ENCODE measurements at places on chromosomes 12 and 14.
A peak's percentile ranks its signal among the peaks of the same experiment; 100 is the strongest.

DNA sequence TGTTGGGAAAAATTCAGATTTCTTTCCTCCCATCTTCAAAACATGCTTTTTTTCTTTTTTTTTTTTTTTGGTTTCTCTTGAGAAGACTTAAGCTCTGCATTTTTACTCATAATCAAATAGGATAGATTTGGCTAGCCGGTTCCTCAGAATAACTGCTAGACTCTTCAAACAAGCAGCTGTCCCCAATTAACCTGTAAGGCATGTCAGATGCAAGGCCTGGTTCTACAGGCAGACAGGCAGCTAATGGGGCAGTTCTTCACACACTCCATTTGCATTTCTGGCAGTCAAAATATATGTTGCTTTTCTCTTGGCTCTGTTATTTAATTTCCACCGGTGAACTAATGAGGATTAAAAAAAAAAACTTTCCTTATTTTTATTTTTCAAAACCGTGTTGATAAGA, 228.0 kb upstream of the ATP2B1 start:
- no peak for DNase-seq

DNA sequence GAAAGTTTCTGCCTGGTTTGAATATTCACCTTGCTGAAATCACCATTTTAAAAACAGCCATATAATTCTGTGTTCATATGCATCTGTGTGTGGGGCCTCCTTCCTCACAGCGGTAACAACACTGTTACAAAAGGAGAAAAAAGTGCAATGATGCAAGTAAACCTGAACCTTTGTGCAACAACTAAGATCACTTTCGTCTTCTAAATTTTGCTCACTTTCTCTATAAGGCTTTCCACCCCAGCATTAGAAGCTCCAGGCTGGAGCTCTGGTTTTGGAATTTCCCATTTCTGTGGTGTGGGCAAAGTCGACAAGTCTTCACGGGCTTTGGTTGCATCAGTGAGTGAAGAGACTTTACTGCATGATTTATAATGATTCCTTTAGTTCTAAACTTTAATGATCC, 18.4 kb downstream of the FGD6 start:
- DNase-seq = no peak

DNA sequence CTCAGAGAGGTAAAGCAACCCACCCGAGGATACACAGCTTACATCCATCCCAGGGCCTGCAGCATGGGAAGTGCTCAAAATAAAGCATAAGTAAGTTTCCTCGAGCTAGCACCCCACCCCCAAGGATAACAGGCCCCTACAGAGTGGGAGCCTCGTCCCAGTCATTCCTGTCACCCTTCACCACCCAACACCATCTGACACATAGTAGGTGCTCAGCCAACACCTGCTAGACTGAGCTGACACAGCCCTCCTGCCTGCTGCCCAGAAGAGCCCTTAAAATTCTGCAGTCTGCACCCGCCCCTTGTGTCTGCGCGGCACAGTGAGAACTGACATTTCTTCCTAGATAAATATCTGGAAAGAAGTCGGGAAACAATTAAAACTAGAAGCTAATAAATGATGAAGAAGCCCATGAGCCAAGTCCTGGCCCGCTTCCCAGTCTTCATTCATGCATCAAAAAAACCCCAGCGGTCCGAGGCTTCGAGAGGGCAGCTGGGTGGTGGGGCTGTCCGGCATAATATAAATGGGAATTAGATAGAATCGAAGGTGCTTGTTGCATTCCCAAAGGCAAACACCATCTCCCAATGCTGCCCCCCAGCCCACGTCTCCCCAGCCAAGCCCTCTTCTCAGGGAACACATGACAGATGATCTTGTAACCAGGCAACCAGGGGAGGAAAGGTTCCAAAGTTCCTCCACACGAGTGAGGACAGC, 76.2 kb downstream of the BCL11B start:
- DNase-seq = no peak

DNA sequence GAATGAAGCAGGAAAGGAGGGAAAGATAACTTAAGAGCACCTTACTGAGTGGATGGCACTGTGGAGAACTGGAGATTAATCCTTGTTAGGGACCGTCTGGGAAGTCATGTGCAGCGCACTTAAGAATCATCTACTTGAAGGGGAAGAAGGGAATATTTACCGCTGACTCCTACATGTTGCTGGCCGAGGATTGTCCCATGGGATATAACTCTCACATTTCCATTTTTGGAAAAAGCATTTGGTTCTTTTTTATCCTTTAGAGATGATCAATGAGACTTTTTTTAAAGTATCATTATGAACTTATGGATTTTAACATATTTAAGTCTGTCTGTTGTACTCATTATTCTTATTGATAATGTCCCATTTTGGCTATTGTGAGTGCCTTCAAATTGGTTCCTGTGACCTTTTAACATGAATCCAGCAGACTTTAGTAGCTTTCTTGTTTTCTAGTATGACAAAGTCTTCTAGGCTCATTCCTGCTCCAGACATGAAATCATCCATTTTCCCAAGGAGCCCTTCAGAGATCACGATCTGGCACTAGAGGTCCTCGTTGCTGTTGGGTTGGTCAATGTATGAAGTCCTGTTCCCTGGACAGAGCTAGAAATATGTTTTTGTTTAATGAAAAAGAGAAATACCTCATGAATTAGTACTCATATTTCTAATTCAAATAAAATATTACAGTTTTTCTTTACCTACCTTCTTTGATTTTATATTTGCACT, 20.2 kb upstream of the FAM234B start:
- peak; percentile 39 for DNase-seq

- peak; percentile 90 for DNase-seq
Observed at GRCh38 chr14:67487937-67488893, at the start of gene TMEM229B. Gene TMEM229B, minus strand, starts transcription at chr14:67488721. Its CDS starts 14,798 bp downstream, at chr14:67473923.

DNA sequence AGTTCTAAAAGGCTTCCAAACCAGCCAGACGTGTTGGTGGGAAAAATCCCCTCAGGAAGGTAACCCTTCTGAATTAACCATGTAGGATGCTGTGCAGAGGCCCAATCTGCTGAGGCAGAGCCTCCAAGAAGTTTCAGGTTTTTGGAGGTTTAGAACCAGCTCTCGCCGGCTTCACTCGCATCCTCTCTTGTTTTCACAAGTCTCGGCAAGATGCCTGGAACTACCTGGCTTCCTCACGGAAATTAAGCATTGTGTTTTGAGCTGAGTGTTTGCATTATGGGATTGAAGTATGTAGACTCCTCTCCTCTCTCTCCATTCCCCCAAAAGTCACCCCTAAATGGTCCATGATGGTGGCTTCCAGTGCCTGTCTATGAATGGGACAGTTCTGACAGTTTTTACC, 20.6 kb downstream of the LTBP2 start:
- DNase-seq = no peak

GRCh38 chr14:70067810-70068209, 120.9 kb downstream of the SLC8A3 start:
- no peak for DNase-seq

DNA sequence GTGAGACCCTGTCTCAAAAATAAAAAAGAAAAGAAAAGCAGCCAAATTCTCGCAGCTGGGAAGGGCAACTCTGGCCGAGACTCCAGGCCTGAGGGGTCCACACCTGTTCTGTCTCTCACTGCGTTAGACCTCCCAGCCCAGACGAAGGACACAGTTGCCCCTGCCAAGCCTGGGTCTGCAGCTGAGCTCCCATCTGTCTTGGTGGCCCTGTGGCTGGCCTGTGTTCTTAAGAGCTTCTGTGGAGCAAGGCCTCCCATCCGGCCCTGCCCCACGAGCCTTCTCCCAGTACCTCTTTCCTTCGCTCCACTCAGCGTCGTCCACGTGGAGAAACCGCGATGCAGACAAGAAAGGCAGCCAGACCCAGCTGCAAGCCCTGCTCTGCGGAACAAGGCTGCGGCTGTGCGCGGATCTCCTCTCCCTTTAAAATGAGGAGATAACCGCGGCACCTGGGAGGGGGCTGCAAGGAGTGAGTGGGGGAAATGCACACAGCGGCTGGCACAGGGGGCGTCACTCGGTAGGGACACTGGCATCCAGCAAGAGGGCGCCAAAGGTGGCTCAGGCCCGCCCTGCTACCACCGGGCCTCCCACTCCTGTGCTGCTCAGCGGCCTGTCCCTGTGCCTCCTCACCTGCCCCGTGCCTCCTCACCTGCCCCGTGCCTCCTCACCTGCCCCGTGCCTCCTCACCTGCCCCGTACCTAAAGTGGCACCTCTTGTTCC, 42.4 kb downstream of the LRRC74A start:
- no peak for DNase-seq

GRCh38 chr14:103773521-103773920, 57.9 kb downstream of the ZFYVE21 start:
- DNase-seq = no peak

DNA sequence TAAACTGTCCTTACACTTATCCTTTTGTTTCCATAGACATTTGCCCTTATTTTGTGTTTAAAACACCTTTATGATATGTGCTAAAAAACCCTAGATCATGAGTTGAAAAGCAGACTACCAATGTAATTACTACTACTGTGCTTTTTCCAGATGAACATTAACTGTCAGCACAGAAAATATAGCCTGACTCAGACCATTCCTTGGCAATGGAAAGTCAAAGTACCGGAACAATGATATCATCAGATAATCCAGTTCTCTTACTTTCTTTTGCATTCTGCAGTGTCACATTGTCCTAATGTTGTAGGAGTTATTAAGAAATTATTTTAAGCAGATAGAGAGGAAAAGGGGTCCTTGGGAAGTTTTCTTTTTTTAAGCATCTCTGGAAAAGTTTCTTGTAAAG, 1189.0 kb upstream of the FLRT2 start:
- DNase-seq = no peak

- no peak for DNase-seq
Observed at GRCh38 chr12:122659579-122659978, 43.6 kb downstream of the HCAR2 start.

DNA sequence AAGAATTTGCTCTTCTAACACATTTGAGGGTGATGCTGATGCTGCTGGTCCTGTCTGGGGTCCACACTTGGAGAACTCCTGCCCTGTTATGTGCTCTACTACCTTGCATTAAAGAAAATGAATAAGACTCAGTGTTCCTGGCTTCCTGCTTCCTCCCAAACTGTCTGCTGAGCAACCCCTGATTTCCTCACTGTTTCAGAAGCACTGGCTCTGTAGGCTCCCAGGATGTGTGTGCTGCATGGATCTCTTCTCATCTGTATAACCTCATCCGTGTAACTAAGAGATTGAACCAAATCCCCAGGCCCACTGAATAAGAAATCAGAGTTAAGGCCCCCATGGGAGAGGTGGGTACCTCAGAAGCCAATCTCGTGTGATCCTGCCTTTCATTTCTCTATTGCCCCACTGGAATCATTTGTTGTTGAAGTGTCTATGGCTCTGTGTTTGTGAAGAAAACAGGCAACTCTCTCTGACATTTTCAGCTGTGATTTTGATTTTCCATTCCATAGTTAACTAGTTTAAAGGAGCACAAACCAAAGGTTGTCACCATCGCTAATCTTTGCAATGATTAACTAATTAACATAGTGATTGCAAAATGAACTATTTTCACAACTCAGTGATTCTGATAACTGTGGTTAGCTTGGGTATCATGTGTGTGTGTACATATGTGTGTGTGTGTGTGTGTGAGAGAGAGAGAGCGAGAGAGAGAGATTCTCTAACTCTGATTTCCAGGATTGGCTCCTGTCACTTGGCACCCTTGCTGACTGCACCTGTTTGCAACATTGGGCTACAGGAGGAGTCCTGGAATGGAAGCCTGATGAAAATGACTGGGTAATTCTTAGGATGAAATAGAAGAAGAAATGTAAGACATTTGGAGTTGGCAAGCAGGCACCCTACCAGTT, 196.2 kb downstream of the SLC38A4 start:
- no peak for DNase-seq

- no peak for DNase-seq
Observed at GRCh38 chr14:68865542-68865941, 72.7 kb upstream of the ZFP36L1 start.

GRCh38 chr12:65958456-65958855, 134.2 kb downstream of the HMGA2 start:
- DNase-seq = no peak
